ENCODE measurements at places on chromosomes 7 and 10. TPM values are rescaled to one million over a fixed set of nuclear protein-coding genes. Genes with fewer than 3 reads are reported as not detected.

CARD11 gene
- 108 TPM for total RNA-seq

DNA sequence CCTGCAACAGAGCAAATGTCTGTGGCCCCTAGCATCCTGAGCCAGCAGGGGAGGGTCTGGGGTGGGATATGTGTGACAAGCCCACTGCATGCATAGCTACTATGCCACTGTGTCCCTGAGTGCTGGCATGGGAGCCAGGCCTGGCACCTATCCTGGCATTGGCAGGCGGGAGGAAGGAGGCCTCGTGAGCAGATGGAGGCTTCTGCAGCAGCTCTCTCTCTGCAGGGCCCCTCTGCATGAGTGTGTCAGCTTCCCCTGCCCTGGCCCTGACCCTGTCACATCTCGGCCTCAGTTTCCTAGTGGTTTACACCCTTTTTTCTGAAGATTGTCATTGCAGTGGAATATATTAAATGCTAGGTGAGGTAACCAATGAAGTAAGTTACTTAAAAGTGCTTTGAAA, 13.1 kb upstream of the IMPDH1 start:
- H3K4me3 ChIP-seq: no peak overlapping the region
- no peaks in the 10 kb centered on the region for H3K36me3 ChIP-seq
- DNase-seq: no peak
- no peak overlapping the region for H3K27ac ChIP-seq

SPDYE9 gene
- not detected for total RNA-seq

GRCh38 chr7:153698046-153698445, 354.2 kb upstream of the DPP6 start:
- H3K36me3 ChIP-seq: no peaks in the 10 kb centered on the region
- no peaks in the 10 kb centered on the region for H3K27me3 ChIP-seq
- no peak overlapping the region for H3K4me3 ChIP-seq

- no peak within 1 kb of the TSS for H3K27ac ChIP-seq
- no peak within 1 kb of the TSS for H3K4me3 ChIP-seq
- H3K27me3 ChIP-seq: no peaks in the 10 kb centered on the region
Observed at GRCh38 chr7:102912742-102913141, at the start of gene LRRC17. Gene LRRC17 (plus strand): TSS chr7:102913000. CDS start chr7:102933914, 20,914 bp downstream.

DNA sequence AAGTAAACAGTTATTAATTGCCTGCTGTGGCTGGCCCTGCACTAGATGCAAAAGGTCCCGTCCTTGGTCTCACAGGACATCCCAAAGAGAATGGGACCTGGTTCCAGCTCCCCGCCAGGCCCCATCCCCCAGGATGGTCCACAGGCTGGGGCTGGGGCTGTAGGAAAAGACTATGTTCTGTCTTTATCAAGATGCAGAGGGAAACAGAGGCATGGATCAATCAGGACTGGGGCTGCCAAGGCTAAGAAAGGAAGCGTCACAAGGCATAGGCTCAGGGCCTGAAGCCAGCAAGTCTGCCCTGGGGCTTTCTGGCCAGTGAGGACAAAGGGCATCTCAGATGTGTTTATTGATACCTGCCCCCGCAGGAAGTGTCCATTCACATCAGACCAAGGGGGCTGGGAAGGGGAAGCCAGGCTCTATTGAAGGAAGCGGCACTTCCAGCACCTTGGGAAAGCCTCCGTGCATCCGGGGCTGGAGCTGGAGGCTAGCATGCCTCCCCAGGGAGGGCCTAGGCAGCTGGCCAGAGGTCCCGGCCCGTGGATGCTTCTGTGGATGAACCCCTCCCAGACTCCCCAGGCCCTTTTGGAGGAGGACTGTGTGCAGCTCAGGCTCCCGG, 5.8 kb downstream of the VSIR start:
- H3K27me3 ChIP-seq: no peaks in the 10 kb centered on the region
- H3K4me1 ChIP-seq: peaks cover 84% of the 10 kb centered on the region
- peak overlapping the region; percentile 93 for H3K27ac ChIP-seq
- H3K36me3 ChIP-seq: peaks cover 32% of the 10 kb centered on the region
- no peak for DNase-seq
- peak overlapping the region; percentile 73 for H3K4me3 ChIP-seq

DNA sequence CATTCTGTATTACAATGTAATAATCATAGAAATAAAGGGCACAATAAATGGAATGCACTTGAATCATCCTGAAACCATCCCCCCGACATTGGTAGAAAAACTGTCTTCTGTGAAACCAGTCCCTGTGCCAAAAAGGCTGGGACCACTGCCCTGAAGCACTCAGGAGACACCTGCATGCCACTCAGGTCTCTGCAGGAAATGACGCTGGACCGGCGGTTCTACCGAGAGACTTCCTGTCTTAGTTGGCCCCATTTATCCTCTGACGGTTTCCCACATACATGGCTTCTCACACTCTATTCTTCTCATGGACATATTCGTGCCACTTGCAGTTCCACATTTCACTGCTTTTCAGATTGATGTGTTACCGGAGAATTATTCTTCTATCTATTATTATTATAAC, 617.5 kb downstream of the SDK1 start:
- H3K27me3 ChIP-seq: peaks cover 4% of the 10 kb centered on the region
- H3K4me3 ChIP-seq: no peak overlapping the region
- peaks cover 1% of the 10 kb centered on the region for H3K36me3 ChIP-seq
- peaks cover 8% of the 10 kb centered on the region for H3K4me1 ChIP-seq
- H3K27ac ChIP-seq: no peak overlapping the region
